ENCODE measurements at places on chromosomes 4 and X.

GRCh38 chrX:111182997-111183396 is 87.0 kb downstream of the PAK3 start:
- DNase-seq, result no peak

- peak; percentile 23 for DNase-seq
Measured at GRCh38 chr4:38145033-38145678, 185.0 kb downstream of the PTTG2 start.

DNA sequence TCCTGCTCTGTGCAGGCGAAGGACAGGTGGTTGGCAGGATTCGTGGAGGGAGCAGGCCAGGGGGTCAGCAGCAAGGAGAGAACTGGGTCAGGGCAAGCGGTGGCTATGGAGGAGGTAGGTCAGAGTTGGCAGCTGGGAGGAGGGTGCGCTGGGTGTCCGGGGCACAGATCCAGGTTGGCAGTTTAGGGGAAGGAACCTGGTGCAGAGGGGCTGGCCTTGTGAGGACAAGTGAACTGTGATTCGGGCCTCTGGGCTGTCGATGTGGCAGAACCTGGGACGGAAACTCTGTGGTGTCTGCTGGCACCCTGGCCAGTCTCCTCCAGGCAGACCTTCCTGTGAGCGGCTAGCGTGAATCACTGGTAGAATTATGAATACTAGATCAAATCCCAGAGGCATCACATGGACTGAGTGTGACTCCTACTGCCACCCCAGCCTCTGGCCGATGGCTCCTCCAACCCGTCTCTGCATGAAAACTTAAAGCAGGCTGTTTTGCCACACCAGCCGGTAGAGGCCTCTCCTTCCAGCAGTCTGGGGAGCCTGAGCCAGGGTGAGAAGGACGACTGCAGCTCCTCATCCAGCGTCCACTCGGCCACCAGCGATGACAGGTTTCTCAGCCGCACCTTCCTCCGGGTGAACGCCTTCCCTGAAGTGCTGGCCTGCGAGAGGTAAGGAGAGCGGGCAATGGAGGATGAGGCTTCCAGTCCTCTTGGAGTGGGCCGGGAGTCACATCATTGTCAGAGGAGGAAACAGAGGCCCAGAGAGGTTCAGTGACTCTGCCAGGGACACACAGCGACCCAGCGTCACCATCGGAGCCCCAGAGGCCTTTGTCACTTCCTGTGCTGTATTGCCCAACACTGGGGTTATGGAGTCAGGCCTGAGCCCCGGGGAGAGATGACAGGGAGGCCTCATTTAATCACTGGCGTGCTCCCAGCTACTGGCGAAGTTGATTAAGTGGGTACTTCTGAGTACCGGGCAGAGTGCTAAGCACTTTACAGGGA is 20.3 kb downstream of the EVC start:
- no peak for DNase-seq

GRCh38 chr4:112141366-112142138 is 3.7 kb upstream of the FAM241A start:
- DNase-seq, result no peak

- DNase-seq, result no peak
Measured at GRCh38 chr4:40238008-40238699, 41.3 kb downstream of the RHOH start.

- no peak for DNase-seq
Measured at GRCh38 chrX:69314436-69315348, 149.4 kb upstream of the PJA1 start.

- DNase-seq, result peak; percentile 21
Measured at GRCh38 chr4:176149680-176150355, 45.6 kb downstream of the SPATA4 start.

- no peak for DNase-seq
Measured at GRCh38 chr4:183729069-183729406, 69.9 kb downstream of the TRAPPC11 start.

DNA sequence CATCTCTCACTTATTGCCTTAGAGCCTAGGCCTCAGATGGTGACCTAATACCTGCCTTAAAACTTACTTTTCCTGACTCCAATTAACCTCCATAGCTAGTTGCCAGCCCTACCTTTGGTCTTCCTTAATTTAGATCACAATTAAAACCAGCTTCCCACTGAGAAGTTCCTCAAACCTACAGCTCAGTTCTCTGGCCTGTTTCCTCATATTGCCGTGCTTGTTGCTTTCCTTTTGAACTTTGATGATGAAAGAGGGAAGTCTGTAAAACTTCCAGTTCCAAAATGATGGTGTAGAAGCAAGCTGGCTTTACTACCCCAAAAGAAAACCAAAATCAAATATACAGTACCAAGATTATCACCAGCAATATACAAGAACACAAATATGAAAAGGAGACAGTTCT is 28.9 kb upstream of the CAMK2D start:
- DNase-seq, result no peak

- no peak for DNase-seq
Measured at GRCh38 chrX:68589372-68589753, 58.1 kb upstream of the STARD8 start.

GRCh38 chrX:48957477-48957826 is at the start of gene OTUD5:
Gene OTUD5, minus strand, starts transcription at chrX:48957607. Its CDS starts 37 bp downstream, at chrX:48957570.
- DNase-seq, result peak; percentile 73

GRCh38 chr4:89514811-89515210 is 207.2 kb upstream of the GPRIN3 start:
- no peak for DNase-seq

GRCh38 chr4:143156853-143157252 is 27.9 kb upstream of the USP38 start:
- no peak for DNase-seq

DNA sequence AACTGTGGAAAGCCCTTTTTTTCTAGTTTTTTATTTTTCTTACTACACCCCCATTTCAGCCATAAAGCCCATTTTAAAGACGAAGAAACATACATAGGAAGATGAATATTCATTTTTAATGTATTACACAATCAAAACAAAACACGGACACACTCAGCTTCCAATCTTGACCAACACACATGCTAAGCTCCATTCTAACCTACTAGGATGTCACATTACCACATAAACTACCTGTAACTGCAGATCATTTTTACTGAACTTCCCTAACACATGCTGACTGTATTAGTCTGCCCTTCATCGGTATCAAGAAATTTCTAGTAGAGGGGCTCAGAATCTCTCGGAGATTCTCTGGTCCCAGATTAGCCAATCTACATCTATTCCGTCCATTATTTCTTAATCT is 1.8 kb downstream of the CCNI start:
- DNase-seq, result no peak

DNA sequence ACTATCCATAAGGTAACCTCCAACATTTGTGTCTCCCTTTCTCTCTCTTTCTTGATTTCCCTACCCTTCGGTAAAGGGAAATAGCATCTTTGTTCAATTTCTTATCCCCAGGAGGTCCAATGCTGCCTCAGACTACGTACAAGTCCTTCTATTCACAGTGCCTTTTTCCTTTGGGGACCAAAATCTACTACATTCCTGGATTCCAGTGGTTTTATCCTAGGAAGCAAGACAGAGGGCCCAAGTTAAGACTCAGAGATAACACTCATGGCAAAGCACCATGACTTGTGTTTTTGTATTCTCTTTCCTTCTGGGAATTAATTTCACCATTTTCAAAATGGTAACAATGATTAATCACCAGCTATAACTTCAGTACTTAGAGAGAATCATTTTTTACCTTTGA is 10.6 kb downstream of the G3BP2 start:
- DNase-seq, result peak; percentile 36

- no peak for DNase-seq
Measured at GRCh38 chr4:1315836-1316536, 26.3 kb downstream of the MAEA start.

DNA sequence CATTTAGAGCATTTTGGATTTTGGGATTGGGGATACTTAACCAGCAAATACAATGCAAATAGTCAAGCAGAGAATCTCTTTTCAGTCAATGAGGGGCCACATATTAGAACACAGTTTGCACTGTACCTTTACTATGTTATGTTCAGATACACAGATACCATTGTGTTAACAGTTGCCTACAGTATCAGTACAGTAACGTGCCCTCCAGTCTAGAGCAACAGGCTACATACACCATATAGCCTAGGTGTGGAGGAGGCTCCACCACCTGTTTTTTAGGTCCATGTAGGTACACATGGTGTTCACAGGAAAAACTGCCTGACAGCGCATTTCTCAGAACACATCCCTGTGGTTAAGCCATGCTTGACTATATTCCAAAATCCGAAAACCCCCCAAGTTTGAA is 9.1 kb downstream of the GRPEL1 start:
- no peak for DNase-seq

DNA sequence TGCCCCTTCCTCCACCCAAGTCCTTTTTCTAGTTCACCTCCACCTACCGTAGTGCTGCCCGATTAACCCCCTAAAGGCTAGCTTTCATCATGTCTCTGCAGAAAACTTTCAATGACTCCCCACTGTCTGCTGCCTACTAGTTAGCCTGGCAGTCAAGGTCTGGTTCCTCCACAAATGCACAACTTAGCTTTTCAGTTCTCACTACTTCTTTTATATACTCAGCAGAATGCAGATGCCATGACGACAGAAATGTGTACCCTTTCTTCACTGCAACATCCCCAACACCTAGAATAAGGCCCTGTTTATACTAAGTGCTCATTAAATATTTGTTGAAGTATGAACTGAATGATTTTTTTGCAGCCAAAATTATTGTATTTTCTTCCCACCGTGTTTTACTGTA is 30.9 kb upstream of the RASGEF1B start:
- no peak for DNase-seq

DNA sequence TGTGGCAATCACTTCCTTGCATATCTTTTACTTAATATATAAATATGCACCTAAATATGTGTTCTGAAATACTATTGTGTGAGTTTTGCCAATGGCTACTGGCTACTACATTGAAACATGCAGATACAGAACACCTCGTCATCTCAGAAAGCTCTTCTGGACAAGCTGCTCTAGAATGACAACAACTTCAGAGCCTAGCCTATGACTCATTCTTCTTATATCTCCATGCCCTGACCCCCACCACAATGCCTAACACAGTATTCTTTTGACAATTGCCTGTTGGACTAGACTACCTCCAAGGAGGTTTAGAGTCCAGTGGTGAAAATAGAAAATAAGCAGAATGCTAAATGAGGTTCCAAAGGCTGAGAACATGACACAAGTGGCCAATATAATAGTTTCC is 17.6 kb upstream of the DMP1 start:
- no peak for DNase-seq

DNA sequence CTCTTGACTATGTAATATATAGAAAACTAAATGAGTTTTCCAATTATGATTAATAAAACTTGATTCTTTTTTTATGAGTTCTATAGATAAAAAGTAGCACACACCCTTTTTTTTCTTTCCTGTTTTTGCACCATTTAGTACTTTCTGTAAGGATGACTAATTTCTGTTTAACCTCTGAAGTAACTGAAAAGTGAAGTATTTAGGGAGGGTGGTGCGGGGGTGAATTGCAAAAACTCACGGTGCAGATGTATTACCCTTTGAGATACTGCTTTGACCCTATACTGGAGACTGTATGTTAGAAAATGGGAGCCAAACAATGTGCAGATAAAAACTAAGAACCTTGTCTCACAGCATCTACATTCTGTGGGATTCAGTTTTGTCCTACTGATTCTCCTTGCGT is 471.6 kb downstream of the DTHD1 start:
- DNase-seq, result no peak

DNA sequence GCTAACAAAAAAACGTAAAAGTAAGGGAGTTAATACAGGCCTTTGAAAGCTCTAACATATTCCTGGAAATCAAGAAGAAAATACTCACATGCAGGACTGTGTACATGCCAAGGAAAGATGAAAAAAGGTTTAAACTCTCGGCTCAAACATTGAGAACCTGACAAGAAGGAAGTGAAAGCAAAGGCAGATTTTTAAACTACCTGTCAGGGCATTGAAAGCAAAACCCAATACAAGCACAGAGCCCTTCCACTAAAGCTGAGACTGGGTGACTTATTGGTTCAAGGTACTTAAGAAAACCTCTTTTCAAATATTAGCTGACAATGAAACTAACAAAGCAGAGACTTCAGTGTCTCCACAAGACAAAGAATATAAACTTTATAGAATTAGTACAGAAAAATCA is 313.0 kb upstream of the GRID2 start:
- DNase-seq, result no peak

DNA sequence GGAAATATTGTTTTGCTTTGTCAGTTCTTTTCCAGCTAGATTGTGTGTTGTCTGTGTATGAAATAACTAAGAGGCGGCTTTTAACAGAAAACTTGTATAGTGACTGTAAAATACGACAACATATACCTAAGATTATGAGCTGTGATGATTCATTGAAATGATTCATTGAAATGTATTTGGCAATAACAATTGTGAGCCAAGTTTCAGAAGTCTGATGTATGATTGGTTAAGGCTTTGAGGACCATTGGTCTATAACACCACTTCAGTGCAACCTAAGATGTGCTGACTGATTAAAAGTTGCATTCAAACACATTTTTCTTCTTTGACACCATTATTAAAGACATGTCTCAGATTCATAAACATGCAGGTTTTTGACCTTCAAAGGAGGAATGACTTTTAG is 76.6 kb downstream of the PTPN13 start:
- peak; percentile 80 for DNase-seq

DNA sequence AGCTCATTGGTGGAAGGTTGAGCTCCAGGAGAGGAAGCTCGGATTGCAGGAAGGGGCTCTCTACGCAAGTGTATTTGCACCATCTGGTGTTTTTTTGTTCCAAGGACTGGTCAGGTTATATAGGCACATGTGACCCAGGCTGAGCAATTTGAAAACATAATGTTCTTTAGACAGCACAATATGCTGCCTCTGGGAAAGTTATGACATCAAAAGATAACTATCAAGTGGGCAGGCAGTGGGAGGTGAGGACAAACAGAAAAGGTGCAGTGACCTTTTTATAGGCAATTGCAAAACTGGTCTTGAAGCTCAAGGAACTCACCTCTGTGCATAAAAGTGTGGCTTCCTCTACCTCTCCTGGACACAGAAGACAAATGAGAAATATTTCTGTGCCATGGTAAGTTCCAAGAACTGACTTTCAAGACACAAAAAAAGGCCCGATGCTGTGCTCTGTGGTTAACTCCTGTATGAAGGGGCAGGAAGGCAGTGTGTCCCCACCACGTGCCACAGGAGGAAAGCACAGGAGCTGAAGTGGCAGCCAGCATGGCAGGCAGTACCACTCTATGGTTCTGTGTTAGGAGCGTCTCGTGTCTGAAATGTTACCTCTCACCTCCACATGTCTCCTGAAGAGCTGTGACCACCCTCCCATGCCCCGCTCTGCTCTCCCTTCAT is 128.6 kb downstream of the SHROOM3 start:
- no peak for DNase-seq

GRCh38 chrX:9282325-9282724 is 182.5 kb upstream of the TBL1X start:
- DNase-seq, result no peak

DNA sequence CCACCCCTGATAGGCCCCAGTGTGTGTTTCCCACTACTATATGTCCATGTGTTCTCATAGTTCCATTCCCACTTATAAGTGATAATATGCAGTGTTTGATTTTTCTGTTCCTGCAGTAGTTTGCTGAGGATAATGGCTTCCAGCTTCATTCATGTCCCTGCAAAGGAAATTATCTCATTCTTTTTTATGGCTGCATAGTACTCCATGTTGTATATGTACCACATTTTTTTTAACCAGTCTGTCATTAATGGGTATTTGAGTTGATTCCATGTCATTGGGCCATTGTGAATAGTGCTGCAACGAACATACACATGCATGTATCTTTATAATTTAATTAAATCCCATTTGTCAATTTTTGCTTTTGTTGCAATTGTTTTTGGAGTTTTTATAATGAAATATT is 10.3 kb upstream of the TMPRSS11A start:
- DNase-seq, result no peak
